Naive thymus-derived CD4-positive, alpha-beta T cell (primary cell): ENCODE measurements at places on chromosomes 7 and 10. TPM values are rescaled to one million over a fixed set of nuclear protein-coding genes. Genes with fewer than 3 reads are reported as not detected.

DNA sequence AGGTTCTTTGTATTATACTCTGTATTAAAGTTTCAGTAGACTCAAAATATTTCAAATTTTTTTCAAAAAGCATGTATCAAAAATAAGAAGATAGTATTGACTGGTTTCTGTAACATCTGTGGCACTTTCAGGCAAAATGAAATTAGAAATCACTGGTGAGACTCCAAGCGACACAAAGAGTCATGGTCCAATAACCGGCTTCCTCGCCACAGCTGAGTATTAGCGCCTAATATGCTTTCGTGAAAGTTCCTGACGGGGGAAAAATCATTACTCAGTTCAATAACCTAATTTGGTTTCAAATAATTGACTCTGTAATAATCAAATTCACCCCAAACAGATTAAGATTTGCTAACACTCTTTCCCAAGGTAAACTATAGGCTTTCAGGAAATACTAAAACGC, 13.4 kb downstream of the TMEM209 start:
- H3K27me3 ChIP-seq = no peaks in the 10 kb centered on the region
- DNase-seq = no peak
- no peak overlapping the region for H3K27ac ChIP-seq
- H3K4me1 ChIP-seq = no peaks in the 10 kb centered on the region
- H3K4me3 ChIP-seq = no peak overlapping the region

- no peak overlapping the region for H3K4me3 ChIP-seq
- H3K27me3 ChIP-seq = no peaks in the 10 kb centered on the region
- H3K36me3 ChIP-seq = no peaks in the 10 kb centered on the region
- H3K27ac ChIP-seq = no peak overlapping the region
- no peak for DNase-seq
Measured at GRCh38 chr10:63633677-63634487, 112.7 kb downstream of the REEP3 start.

The XPNPEP1 gene
- 60.7 TPM for total RNA-seq

- no peaks in the 10 kb centered on the region for H3K4me1 ChIP-seq
- H3K27me3 ChIP-seq = no peaks in the 10 kb centered on the region
- H3K4me3 ChIP-seq = no peak overlapping the region
- no peaks in the 10 kb centered on the region for H3K36me3 ChIP-seq
- DNase-seq = no peak
- H3K27ac ChIP-seq = no peak overlapping the region
Measured at GRCh38 chr7:36057323-36057722, 95.7 kb upstream of the EEPD1 start.

- H3K27me3 ChIP-seq = no peaks in the 10 kb centered on the region
- H3K4me3 ChIP-seq = no peak overlapping the region
- H3K27ac ChIP-seq = no peak overlapping the region
- no peaks in the 10 kb centered on the region for H3K4me1 ChIP-seq
- peaks cover 12% of the 10 kb centered on the region for H3K36me3 ChIP-seq
Measured at GRCh38 chr7:5614600-5614999, 166.9 kb downstream of the RNF216 start.

- H3K27ac ChIP-seq = no peak overlapping the region
- no peaks in the 10 kb centered on the region for H3K4me1 ChIP-seq
- H3K27me3 ChIP-seq = no peaks in the 10 kb centered on the region
- DNase-seq = no peak
Measured at GRCh38 chr10:113517165-113517900, 35.5 kb upstream of the HABP2 start.

The NPC1L1 gene
- total RNA-seq = 0.32 TPM

GRCh38 chr10:22316286-22317075, at the start of gene COMMD3:
Gene COMMD3, plus strand, starts transcription at chr10:22316388. Its CDS starts 30 bp downstream, at chr10:22316418.
- peaks cover 13% of the 10 kb centered on the region for H3K27me3 ChIP-seq
- H3K4me3 ChIP-seq = peak within 1 kb of the TSS; percentile 73
- H3K36me3 ChIP-seq = no peaks in the 10 kb centered on the region
- H3K4me1 ChIP-seq = peaks cover 25% of the 10 kb centered on the region
- peak; percentile 83 for DNase-seq
- H3K27ac ChIP-seq = peak within 1 kb of the TSS; percentile 80

DNA sequence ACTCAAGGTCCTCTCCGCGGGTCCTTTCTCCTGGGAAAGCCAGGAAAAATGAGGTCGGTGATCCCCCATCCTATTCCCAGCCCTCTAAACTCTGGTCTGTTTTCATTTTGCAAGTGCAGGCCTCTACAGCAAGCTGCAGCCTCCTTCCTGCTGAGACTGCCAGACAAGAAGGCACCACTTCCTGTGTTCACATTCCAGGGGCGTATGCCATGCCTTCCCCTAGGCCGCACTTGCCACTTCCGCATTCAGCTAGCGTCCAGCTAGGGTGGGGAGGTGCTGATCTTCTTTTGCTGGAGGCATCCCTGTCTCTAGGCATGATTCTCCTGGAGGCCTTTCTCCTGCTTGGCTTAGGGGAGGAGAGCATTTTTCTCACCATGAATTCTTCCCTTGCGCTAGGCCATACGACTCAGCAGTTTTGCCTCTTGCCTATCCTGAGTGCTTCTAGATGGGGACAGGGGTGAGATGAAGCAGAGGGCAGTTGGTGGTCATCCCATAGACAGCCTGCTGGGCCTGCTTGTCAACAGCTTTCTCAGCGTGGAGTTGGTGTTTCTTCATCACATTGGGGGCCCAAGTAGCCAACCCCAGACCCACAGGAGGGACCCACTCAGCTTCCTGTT, 328.9 kb downstream of the RPS24 start:
- H3K27me3 ChIP-seq = no peaks in the 10 kb centered on the region
- DNase-seq = no peak
- no peak overlapping the region for H3K4me3 ChIP-seq
- H3K27ac ChIP-seq = no peak overlapping the region
- H3K36me3 ChIP-seq = no peaks in the 10 kb centered on the region

The UCMA gene
- total RNA-seq = not detected

The NANOS1 gene
- total RNA-seq = not detected

- H3K4me3 ChIP-seq = no peak overlapping the region
- H3K27me3 ChIP-seq = no peaks in the 10 kb centered on the region
- no peaks in the 10 kb centered on the region for H3K4me1 ChIP-seq
- no peak overlapping the region for H3K27ac ChIP-seq
Measured at GRCh38 chr7:90777886-90778285, 181.8 kb downstream of the CDK14 start.

- H3K27me3 ChIP-seq = no peaks in the 10 kb centered on the region
- H3K4me3 ChIP-seq = no peak overlapping the region
- DNase-seq = no peak
Measured at GRCh38 chr10:77195101-77195500, 442.5 kb downstream of the KCNMA1 start.

DNA sequence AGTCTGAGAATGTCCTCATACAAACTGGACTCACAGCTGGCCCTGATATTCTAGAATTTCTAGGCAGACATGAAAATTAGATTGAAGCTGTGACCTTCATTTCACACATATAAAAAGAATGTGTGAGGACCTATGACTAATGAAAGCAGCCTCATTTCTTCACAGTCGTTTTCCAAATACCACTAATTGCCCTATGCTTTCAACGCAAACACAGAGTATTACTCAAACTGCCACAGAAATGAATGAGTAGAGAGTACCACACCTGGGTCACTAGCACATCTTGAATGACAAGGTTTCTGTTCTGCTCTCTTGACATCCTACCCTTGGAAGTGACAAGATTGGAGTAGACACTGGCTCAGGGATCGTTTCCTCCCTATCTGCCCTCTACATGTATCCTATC, 142.4 kb downstream of the C1GALT1 start:
- no peak overlapping the region for H3K27ac ChIP-seq
- no peaks in the 10 kb centered on the region for H3K27me3 ChIP-seq
- no peak for DNase-seq
- no peak overlapping the region for H3K4me3 ChIP-seq
- no peaks in the 10 kb centered on the region for H3K4me1 ChIP-seq

GRCh38 chr10:58892031-58892531, 284.4 kb upstream of the PHYHIPL start:
- H3K27ac ChIP-seq = no peak overlapping the region
- H3K27me3 ChIP-seq = no peaks in the 10 kb centered on the region
- no peaks in the 10 kb centered on the region for H3K36me3 ChIP-seq

DNA sequence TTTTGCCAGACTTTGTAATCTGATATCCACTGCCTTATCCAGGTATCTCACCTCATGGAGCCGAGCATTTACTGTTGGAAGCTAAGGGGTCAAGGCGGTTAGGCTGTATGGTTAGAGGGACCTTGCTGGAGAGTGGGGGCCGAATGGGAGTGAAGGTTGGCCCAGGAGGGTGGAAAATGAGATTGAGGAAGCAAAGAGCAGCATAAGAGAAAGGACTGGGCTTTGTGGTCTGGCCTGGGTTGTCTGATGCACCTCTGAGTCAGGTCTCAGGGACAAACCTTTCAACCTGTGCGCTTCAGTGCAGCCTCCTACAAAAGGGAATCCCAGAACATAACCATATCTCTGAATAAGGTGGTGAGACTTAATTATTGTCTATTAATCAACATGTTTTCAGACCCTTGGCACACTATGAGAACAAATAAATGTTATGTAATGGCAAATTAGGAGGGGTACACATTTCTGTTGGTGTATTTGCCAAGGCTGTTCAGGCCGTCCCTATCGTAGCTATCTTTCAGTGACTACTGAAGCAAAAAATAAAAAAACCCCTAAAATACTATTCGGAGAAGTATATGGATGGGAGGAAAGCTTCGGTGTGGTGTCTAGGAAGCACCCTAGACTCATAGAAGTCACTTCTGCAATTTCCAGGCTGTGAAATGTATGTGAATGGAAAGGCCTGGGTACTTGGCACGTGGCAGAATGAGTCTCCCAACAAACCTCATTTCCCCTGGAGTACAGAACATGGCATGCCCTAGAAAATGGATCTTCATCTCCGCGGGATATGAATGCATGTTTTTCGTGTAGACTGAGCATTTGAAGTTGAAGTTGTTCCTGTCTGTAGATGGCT, 4.3 kb downstream of the CAMK1D start:
- no peaks in the 10 kb centered on the region for H3K36me3 ChIP-seq
- H3K4me1 ChIP-seq = peaks cover 11% of the 10 kb centered on the region
- H3K4me3 ChIP-seq = no peak overlapping the region
- no peaks in the 10 kb centered on the region for H3K27me3 ChIP-seq

The SEMA4G gene
- 1.2 TPM for total RNA-seq
